ENCODE measurements at places on chromosomes 3 and 15.

DNA sequence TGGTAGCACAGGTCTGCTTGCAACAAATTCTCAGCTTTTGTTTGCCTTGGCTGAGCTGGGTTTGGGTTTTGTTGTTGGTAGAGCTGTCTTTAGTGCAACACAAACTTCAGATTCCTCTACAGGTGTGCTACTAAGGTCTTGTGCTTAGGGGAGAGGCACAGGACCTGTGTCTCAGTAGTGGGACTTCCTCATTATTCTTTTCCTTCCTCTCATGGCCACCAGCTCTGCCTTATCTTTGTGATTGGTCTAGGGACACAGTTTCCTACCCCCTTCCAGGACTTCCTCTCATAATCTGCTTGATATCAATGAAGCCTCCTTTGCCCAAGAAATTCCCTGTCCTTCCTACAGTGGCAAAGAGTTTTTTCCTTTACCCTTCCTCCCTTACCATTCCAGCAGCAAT is 24.9 kb upstream of the DNAAF4 start:
- DNase-seq, result no peak

DNA sequence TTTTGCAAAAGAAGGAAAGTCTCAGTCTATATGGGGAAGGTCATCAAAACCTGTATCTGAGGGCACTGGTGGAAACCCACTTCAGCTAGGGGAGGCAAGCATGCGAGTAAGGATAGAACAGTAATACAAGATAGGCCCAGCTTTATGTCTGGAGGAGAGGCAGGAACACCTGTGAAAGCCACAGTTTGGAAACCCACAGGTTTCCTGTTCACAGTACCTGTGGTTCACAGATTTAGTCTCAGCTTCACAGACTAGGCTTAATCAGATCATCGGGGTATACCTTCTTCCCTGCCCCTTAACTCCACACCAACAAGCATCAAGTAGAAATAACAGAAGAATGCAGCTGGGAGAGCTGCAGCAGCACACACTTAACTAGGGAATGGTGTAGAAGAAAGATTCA is 36.2 kb downstream of the C2CD4B start:
- DNase-seq, result no peak

GRCh38 chr15:43404130-43404529 is 33.2 kb downstream of the TUBGCP4 start:
- no peak for DNase-seq

DNA sequence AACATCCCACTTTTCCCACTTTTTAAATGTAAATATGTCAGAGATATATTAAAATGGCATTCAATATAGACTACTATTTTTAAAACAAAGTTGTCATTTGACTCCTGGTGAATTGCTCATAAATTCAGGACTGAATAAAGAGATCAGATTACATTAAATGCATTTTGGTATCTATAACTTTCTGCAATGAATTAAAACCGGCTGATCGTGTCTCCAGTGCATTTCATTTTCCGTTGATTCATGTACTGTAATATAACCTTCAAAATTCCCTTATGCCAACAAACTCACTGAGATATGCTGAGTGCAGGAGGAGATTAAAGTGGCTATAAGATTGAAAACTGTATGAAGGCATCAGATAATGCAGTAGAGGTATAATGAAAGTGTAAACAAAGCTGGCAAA is 361.1 kb upstream of the CDIN1 start:
- DNase-seq, result no peak

DNA sequence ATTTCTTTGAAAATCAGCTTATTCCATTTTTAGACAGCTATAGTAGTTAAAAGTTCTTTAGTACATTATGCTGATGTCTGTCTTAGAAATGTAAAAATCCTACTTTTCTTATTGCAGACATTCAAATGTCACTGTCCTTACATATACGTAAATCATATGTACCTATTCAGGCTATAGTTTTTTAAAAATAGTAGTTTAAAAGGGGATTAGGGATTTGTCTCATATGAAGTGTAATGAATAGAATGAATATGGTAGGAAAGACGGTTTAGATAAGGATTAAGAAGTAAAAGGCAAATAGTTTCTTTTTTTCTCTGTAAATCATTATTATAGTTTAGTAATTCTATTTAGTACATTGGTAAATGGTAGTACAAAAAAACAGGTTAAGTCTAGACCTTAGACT is 7.4 kb downstream of the DIPK2A start:
- no peak for DNase-seq

DNA sequence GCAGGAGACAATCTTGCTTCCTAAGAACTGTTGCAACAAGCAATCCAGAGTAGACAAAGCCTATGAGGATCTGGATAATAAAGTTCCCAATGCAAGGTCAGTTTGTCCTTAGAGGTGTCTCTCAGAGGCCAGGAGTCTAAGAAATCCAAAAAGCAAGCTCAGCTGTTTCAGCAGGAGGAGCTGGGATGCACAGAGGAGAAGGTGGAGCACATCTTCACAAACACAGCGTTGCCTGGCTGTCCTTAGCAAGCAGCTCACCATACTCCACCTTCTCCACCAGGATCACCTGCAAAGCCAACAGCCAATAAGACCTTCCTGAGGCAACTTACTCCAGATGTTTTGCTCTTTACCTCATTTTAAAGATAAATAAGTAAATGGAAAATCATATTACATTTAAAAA is 365 bp downstream of the ZBED2 start:
- no peak for DNase-seq

DNA sequence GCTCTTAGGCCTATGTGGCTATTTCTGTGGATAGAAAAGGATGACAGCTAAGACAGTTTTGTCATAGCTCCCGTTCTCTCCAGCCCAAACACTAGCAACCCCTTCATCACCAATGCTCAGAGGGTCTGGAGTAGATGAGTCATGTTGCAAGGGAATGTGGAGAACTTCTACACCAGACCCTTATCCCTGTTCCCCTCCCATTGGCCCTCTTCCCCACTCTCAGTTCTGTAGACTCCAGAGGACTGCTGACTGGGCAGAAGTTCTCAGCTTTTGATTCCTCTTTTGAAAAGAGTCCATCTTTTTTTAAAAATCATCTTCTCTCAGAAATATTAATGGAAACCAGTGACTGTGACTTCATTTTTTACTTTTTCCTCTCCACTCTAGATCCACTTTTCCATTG is 2.4 kb upstream of the MYZAP start:
- DNase-seq, result no peak

DNA sequence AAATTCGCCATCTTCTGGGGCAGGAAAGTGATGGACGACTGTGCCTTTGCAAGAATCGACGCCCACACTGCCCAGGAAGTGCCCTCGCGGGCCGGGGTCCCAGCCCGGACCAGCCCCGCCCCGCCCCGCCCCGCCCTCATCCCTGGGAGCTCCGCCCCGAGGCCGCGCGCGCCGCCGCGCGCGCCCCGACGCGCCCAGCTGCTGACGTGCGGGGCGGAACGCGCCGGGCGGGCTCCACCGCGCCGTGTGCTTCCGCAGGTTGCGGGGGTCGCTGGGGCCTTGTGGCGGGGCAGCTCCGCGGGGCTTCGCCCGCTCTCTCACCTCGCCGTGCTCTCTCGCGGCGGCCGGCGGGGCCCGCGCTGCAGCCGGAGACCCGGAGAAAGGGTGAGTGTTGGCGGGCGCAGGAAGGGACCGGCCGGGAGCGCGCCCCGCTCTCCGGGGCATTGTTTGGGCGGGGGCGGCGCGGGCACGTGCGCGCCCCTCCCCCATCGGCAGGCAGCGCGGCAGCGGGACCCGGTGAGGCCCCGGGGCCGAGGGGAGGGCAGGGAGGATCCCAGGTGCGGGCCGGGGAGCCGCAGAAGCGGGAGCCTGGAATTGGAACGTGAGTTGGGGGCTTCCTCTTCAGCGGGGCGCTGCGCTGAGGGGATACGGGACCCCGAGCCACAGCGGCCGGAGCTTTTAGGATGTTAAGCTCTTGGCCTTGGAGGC is at the start of gene YEATS2:
TSS of gene YEATS2 (plus strand) at position 188 of the 708 bp plus-strand sequence. CDS start 17,366 bp downstream, outside the sequence.
- no peak for DNase-seq

DNA sequence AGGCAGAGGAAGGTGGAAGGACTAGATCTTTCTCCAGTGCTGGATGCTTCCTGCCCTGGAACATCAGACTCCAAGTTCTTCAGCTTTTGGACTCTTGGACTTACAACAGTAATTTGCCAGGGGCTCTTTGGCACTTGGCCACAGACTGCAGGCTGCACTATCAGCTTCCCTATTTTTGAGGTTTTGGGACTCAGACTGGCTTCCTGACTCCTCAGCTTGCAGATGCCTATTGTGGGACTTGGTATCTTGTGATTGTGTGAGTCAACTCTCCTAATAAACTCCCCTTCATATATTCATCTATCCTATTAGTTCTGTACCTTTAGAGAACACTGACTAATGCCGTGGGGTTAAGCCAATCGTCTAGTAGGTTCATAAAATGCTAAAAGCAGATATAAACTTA is 8.8 kb upstream of the B3GNT5 start:
- no peak for DNase-seq

All from GM12878 (cell line).